Mesendoderm (in vitro differentiated cells): ENCODE measurements at places on chromosomes 4 and X.

GRCh38 chrX:40845331-40845911 is 110.1 kb upstream of the MED14 start:
- H3K4me1 ChIP-seq = no peaks in the 10 kb centered on the region
- H3K27ac ChIP-seq = peak overlapping the region; percentile 62

- H3K36me3 ChIP-seq = no peaks in the 10 kb centered on the region
- H3K27me3 ChIP-seq = no peaks in the 10 kb centered on the region
- H3K4me1 ChIP-seq = no peaks in the 10 kb centered on the region
Measured at GRCh38 chr4:150164956-150165629, 86.8 kb downstream of the DCLK2 start.

DNA sequence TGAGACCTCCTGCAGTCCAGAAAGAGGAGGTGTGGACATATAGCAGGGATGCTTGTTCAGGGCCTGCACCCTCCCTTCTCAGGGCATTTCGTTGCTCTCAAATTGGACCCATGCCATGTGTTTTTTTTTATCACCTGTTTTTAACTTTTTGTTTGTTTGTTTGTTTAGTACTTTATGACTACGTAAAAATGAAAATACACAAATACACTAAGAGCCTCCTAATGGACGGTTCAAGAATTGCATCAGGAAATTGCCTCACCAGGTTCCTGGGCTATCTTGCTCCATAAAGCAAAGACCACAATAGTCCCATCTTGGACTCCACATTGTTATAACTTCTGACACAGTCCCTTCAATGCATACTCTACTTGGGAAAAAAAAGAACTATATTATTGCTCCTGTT is 1685.9 kb upstream of the TENM3 start:
- peak; percentile 19 for DNase-seq
- no peaks in the 10 kb centered on the region for H3K4me1 ChIP-seq
- no peak overlapping the region for H3K4me3 ChIP-seq
- no peaks in the 10 kb centered on the region for H3K36me3 ChIP-seq

- H3K4me1 ChIP-seq = no peaks in the 10 kb centered on the region
- no peak overlapping the region for H3K4me3 ChIP-seq
- DNase-seq = no peak
- no peaks in the 10 kb centered on the region for H3K36me3 ChIP-seq
- no peaks in the 10 kb centered on the region for H3K27me3 ChIP-seq
Measured at GRCh38 chrX:10076765-10077164, 80.0 kb upstream of the CLCN4 start.

GRCh38 chrX:18146954-18147353 is 73.7 kb downstream of the BEND2 start:
- H3K36me3 ChIP-seq = no peaks in the 10 kb centered on the region
- no peaks in the 10 kb centered on the region for H3K27me3 ChIP-seq
- H3K4me1 ChIP-seq = no peaks in the 10 kb centered on the region
- H3K4me3 ChIP-seq = no peak overlapping the region
- peak; percentile 59 for DNase-seq
- H3K27ac ChIP-seq = no peak overlapping the region

DNA sequence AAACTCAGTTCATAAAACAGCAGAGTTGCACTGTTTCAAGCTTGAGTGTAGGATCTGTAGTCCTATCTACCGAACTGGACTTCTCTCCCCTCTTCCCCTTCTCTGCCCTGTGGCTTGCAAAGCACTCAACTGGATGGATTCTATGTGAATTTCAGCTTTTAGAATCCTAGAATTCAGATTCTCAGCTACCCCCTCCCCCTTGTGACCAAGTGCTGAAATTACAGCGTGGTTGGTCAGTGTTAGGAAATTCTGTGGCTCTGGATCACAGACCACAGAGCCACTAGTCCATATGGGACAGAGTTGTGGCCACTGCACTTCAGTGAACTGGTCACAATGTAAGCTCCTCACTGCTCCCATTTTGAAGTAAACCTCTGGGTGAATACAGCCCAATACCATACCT is 64.6 kb upstream of the TRPC5 start:
- no peaks in the 10 kb centered on the region for H3K27me3 ChIP-seq
- H3K4me3 ChIP-seq = no peak overlapping the region
- H3K27ac ChIP-seq = no peak overlapping the region
- no peaks in the 10 kb centered on the region for H3K36me3 ChIP-seq
- peak; percentile 29 for DNase-seq

DNA sequence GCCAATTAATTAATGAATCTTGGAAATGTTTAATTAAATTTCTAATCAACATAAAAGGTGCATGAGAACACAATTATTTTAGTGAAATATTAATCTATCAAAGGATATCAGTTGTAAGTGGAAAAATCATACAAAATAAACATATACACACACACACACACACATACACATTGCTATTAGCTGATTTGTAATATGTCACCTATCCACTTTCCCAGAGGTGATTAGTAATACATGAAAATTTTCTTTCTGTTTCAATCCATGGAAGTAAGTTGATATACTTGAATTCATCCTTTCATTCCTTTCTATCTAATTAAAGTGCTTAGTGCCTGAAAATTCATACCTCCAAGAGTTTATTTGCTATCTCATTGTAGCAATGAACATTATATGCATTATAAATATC is 213.7 kb downstream of the EPHA5 start:
- no peak for DNase-seq
- no peaks in the 10 kb centered on the region for H3K27me3 ChIP-seq
- no peaks in the 10 kb centered on the region for H3K4me1 ChIP-seq
- no peak overlapping the region for H3K27ac ChIP-seq
- no peaks in the 10 kb centered on the region for H3K36me3 ChIP-seq

GRCh38 chrX:95675794-95676193 is 1008.8 kb upstream of the DIAPH2 start:
- H3K27me3 ChIP-seq = no peaks in the 10 kb centered on the region
- H3K36me3 ChIP-seq = no peaks in the 10 kb centered on the region
- no peaks in the 10 kb centered on the region for H3K4me1 ChIP-seq
- no peak overlapping the region for H3K27ac ChIP-seq
- no peak overlapping the region for H3K4me3 ChIP-seq

GRCh38 chr4:122205687-122206086 is 53.6 kb downstream of the BLTP1 start:
- H3K36me3 ChIP-seq = no peaks in the 10 kb centered on the region
- no peak overlapping the region for H3K27ac ChIP-seq
- H3K4me1 ChIP-seq = no peaks in the 10 kb centered on the region
- DNase-seq = no peak
- H3K27me3 ChIP-seq = no peaks in the 10 kb centered on the region
- H3K4me3 ChIP-seq = no peak overlapping the region

GRCh38 chrX:16855363-16856075 is 14.6 kb downstream of the RBBP7 start:
- no peak overlapping the region for H3K27ac ChIP-seq
- no peak overlapping the region for H3K4me3 ChIP-seq
- DNase-seq = no peak
- H3K27me3 ChIP-seq = no peaks in the 10 kb centered on the region
- H3K4me1 ChIP-seq = no peaks in the 10 kb centered on the region

GRCh38 chrX:49878834-49879655 is at the start of gene USP27X:
Gene USP27X, plus strand, starts transcription at chrX:49879484. Its CDS starts 824 bp downstream, at chrX:49880308.
- H3K27me3 ChIP-seq = no peaks in the 10 kb centered on the region
- H3K27ac ChIP-seq = peak within 1 kb of the TSS; percentile 59
- DNase-seq = peak; percentile 87
- H3K4me1 ChIP-seq = no peaks in the 10 kb centered on the region

DNA sequence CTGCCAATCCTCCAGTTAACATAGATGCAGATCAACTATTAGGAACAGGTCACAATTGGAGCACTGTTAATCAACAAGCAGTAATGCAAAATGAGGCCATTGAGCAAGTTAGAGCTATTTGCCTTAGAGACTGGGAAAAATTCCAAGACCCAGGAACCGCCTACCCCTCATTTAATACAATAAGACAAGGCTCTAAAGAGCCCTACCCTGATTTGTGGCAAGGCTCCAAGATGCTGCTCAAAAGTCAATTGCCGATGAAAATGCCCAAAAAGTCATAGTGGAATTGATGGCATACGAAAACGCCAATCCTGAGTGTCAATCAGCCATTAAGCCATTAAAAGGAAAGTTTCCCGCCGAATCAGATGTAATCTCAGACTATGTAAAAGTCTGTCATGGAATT is 20.5 kb upstream of the TRIM61 start:
- H3K36me3 ChIP-seq = no peaks in the 10 kb centered on the region
- H3K4me1 ChIP-seq = no peaks in the 10 kb centered on the region
- H3K4me3 ChIP-seq = no peak overlapping the region
- DNase-seq = no peak
- no peaks in the 10 kb centered on the region for H3K27me3 ChIP-seq
- H3K27ac ChIP-seq = no peak overlapping the region

DNA sequence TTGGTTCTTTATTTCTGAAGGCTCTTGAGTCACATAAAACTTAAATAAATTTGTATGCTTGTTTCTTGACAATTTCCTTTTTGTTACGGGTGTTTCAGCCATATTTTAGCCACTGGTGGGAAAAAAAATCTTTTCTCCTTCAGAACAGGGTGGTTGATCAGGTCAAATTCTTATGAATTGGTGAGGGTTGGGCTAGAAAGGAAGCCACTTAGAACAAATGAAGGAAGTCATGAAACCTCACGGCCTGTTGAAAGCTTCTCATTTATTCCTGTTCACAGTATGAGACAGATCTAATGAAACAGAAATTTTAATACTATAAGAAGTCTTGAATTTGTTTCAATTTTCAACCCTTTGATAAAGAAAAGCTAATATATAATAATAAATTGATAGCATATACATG is 12.1 kb upstream of the PDLIM5 start:
- no peak for DNase-seq
- H3K27me3 ChIP-seq = no peaks in the 10 kb centered on the region
- no peak overlapping the region for H3K27ac ChIP-seq

GRCh38 chrX:134622056-134622812 is 36.0 kb downstream of the PLAC1 start:
- peak overlapping the region; percentile 44 for H3K27ac ChIP-seq
- H3K36me3 ChIP-seq = no peaks in the 10 kb centered on the region
- H3K4me1 ChIP-seq = no peaks in the 10 kb centered on the region
- DNase-seq = peak; percentile 84
- no peaks in the 10 kb centered on the region for H3K27me3 ChIP-seq

- DNase-seq = no peak
- H3K27ac ChIP-seq = no peak overlapping the region
- H3K4me3 ChIP-seq = no peak overlapping the region
- no peaks in the 10 kb centered on the region for H3K36me3 ChIP-seq
- H3K27me3 ChIP-seq = no peaks in the 10 kb centered on the region
Measured at GRCh38 chrX:37697169-37697760, 11.7 kb downstream of the XK start.

- no peaks in the 10 kb centered on the region for H3K27me3 ChIP-seq
- H3K36me3 ChIP-seq = no peaks in the 10 kb centered on the region
- H3K27ac ChIP-seq = no peak overlapping the region
- H3K4me1 ChIP-seq = no peaks in the 10 kb centered on the region
- H3K4me3 ChIP-seq = no peak overlapping the region
- DNase-seq = no peak
Measured at GRCh38 chrX:1884446-1884845, 269.6 kb downstream of the ASMT start.

DNA sequence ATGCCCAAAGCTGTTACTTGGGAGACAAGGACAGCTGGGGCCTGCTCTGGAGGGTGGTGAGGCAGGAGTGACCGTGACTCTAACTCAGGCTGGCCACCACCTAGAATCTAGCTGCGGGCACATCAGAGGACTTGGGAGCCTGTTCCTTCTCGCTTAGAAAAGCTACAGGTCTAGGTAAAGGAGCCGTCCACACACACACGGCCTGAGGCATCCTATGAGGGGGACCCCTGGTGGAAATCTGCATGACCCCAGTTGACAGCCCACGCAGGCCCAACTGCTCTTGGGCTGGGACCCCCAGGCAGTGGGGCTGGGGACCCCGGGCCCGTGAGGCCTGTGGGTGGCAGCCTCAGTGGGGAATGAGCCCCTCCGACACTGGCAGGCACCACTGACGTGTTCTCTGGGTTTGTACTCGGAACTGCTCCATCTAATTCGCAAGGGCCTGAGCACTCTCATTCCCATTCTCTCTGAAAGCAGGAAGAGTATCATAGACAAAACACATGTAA is 75.6 kb downstream of the ACOX3 start:
- no peaks in the 10 kb centered on the region for H3K4me1 ChIP-seq
- H3K4me3 ChIP-seq = no peak overlapping the region
- H3K27ac ChIP-seq = no peak overlapping the region
- DNase-seq = no peak

DNA sequence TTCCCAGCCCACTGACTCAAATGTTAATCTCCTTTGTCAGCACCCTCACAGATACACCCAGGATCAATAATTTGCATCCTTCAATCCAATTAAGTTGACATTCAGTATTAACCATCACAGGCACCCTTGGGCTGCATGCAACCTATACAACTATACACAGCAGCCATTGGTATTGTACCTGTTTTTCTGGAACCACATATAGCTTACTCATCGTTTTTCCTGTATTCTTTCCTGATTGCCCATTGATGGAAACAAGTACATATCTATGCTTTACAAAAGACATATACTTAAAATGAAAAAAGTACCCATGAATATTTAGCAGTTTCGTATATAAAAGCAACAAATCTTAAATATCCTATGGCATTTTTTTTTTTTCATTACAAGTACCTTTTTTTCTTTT is 3.7 kb upstream of the FOXR2 start:
- H3K36me3 ChIP-seq = no peaks in the 10 kb centered on the region
- no peaks in the 10 kb centered on the region for H3K27me3 ChIP-seq
- no peak overlapping the region for H3K4me3 ChIP-seq
- no peaks in the 10 kb centered on the region for H3K4me1 ChIP-seq

DNA sequence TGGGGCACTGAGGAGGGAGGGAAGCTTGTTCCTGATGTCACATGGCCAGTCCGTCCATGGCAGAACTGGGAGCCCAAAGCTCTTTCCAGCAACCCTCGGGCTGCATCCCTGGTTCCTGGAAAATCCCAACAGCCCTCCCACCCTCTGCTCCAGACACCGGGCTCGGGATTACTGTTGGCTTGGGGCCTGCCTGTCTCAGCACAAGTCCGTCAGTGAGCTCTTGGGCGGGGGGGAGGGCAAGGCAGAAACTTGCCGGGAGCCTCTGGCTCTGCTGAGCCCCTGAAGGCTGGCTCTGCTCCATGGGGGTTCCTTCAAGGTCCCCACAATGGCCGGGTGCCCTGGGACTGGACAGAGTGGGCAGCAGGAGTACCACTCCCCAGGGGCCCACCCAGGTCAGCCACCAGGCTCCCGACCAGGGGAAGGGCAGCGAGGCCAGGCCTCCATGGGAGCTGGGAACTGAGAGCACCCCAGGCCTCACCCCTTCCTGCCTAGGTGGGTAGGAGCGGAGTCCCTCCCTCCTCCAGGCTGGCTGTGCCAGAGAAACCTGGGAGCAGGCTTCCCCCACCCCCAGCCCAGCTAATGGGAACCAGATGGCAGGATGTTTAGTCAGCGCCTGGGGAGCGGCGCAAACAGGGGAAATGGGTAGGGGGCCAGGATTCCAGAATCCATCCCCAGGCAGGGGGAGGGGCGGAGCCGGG is 6.4 kb upstream of the HAUS7 start:
- H3K27ac ChIP-seq = no peak overlapping the region
- H3K36me3 ChIP-seq = no peaks in the 10 kb centered on the region
- H3K4me3 ChIP-seq = no peak overlapping the region

- DNase-seq = no peak
- H3K27ac ChIP-seq = no peak overlapping the region
- no peaks in the 10 kb centered on the region for H3K4me1 ChIP-seq
- no peak overlapping the region for H3K4me3 ChIP-seq
- H3K36me3 ChIP-seq = no peaks in the 10 kb centered on the region
- H3K27me3 ChIP-seq = no peaks in the 10 kb centered on the region
Measured at GRCh38 chr4:159864337-159864736, 761.5 kb downstream of the RAPGEF2 start.

GRCh38 chr4:23232987-23233386 is 540.2 kb downstream of the GBA3 start:
- H3K4me3 ChIP-seq = no peak overlapping the region
- peaks cover 8% of the 10 kb centered on the region for H3K4me1 ChIP-seq
- no peaks in the 10 kb centered on the region for H3K36me3 ChIP-seq
- H3K27ac ChIP-seq = no peak overlapping the region
- no peak for DNase-seq
